ENCODE measurements at places on chromosomes 6 and 20.

DNA sequence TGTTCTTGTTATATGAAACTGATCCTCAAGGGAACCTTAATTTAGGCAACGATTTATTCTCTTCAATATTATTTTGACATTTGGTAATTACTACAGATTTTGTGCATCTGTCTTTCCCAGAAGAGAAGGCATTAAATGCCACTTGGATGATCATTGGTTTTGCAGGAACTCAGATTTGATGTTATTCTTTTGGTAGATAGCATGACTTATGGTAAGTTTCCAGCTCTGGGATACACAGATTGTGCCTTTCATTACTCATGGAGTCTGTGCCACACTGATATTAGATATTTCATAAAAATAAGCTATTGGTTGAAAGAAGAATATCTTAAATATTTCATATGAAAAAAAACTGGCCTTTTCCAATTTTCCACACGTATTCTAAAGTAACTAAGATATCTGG, 120.1 kb downstream of the AIG1 start:
- DNase-seq, result no peak

GRCh38 chr20:50617022-50617421, 74.3 kb downstream of the RIPOR3 start:
- no peak for DNase-seq

DNA sequence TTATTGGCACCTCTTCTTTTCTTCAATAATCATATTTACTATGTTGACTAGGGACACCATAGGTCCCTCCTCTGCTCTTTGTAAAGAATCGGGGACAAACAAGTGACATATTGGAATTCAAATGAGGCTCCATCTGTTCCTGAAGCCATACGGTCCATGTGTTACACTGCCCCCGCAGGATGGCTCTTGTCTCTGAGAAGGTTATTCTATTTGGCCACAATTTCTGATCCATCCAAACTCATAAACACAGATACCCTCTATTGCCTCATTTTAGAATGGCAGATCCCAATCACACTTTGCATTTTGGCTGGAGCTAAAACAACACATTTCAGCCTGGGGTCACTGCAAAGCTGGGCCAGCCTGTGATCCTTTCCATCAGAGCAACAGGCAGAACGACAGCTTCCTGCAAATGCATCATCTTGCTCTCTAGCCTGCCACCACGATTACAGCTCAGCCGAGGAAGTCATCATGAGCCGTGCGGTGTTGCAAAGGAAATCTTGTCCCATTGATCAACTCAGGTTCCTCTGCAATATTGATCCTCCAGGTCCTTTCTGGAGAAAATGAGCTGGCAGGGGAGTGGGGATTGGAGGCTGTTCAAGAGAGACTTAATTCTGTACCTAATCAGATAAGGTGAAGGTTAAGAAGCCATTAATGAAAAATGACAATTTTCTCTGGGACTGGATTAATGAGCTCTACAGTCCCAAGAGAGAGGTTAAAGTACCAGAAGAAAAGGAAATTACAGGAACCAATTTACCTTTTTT, 73.1 kb downstream of the AGPAT4 start:
- no peak for DNase-seq

- DNase-seq, result peak; percentile 2
These were observed 8.8 kb upstream of the PCMTD2 start for GRCh38 chr20:64246616-64247306.

GRCh38 chr6:118810420-118811027, 83.4 kb upstream of the ASF1A start:
- DNase-seq, result peak; percentile 79

DNA sequence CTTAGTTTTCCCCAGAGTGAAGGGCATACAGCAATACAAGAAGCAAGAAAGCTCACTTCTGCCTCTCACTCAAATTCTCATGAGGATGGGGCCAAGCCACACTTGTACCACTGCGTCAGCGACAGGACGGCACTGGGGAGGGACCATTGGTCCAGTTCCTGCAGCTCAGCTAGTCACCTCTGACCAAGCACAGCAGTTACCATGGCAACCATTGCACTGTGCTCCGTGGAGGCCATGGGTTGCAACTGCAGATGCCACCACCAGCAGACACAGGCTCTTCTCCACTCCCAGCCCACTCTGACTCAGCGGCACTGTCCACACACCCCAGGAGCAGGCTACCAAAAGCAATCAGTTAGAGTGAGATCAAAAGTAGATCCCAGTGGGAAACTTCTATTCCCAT, 441.1 kb upstream of the ARID1B start:
- no peak for DNase-seq

DNA sequence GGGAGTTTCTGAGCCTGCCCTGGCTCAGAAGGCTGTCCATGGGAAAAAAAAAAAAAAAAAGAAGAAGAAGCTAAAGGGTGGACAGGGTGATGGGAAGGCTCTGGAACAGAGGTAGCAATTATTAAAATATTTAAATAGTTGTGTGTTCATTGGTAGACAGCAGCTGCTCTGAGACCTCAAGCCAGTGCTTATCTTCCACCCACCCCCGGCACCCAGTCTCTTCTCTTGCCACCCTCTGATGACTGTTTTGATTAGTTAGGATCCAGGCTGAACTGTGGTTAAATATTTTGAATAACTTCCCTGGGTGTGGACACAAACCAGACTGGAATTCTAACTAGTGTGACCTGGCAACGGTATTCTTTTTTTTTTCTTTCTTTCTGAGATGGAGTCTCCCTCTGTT, 16.9 kb upstream of the SRSF3 start:
- DNase-seq, result no peak

- DNase-seq, result peak; percentile 57
These were observed 34.2 kb upstream of the MDGA1 start for GRCh38 chr6:37731888-37732287.

GRCh38 chr20:64099880-64100565, 7.3 kb downstream of the NPBWR2 start:
- no peak for DNase-seq

DNA sequence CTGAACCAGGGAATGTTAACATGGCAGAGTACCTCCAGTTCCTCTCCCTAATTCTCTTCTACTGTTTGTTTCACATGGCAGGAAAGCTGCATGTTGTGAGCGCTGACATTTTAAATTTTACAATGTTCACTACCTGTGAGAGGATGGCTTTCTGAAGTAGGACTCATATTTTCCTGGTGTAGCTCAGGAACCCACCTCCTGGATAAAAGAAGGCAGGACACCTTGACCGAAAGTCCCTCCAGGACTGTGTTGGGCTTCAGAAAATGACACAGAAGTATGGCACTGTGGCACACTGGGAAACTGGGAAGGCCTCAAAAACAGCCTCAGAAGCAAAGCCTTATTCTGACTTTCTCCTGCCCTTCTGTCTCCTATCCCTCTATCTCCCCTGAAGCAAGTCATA, 33.3 kb downstream of the PTPRK start:
- DNase-seq, result no peak

DNA sequence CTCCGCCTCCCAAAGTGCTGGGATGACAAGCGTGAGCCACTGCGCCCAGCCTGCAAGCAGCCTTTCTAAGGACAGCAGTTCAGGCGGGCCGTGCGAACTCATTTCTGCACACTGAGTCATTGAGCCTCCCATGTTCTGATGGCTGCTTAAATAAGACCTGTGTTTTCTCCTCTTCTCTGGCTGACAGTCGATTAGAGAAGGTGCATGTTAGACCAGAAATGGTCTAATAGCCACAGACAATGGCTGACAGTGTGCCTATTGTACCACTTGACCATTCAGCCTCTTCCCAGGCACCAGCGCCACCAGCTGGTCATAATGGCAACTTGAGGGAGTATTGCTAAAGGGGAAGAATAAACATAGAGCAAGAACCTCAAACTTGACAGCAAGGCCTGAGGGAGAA, 6.2 kb downstream of the CST11 start:
- DNase-seq, result peak; percentile 48

DNA sequence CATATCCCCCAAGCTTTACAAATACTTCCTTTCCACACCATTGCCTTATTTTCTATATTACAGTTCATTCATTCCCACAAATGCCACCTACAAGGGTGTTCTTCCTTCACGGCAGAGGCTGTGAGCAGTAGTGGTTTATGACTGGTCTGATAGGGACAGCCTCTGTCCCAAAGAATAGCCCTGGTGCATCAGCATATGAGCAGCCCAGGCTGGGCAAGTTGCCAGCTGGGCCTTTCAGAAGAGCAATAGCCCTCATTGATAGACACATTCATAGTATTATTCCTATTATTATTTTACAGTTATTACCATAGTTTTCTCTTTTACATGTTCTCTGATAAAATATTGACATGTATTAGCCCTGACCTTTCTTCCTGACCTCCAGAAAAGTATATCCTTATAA, 149.9 kb downstream of the MMS22L start:
- DNase-seq, result no peak

DNA sequence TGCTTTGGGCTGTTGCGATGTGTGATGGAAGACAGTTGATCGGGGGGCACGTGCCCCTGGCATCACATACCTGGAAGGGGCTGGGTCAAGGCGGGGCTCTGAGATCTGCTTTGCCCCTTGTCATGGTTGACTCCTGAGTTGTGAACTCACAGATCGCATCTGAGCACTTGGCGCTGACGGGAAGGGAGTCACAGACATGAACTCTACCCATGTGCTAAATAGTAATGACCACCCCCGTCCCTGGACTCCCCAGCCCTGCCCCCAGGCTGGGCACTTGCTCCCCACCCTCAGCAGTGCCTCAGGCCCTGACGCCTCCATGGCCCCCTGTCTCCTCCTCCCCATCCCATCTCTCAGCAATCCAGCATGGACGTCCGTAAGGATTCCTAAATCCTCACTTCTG, 107.0 kb downstream of the SYNDIG1 start:
- DNase-seq, result no peak

GRCh38 chr6:28940294-28940857, 16.6 kb upstream of the TRIM27 start:
- DNase-seq, result no peak

- DNase-seq, result no peak
These were observed at the start of gene EEF1A2 for GRCh38 chr20:63498960-63499337. Gene EEF1A2 (minus strand): TSS chr20:63499083. CDS start chr20:63497763, 1,320 bp downstream.

DNA sequence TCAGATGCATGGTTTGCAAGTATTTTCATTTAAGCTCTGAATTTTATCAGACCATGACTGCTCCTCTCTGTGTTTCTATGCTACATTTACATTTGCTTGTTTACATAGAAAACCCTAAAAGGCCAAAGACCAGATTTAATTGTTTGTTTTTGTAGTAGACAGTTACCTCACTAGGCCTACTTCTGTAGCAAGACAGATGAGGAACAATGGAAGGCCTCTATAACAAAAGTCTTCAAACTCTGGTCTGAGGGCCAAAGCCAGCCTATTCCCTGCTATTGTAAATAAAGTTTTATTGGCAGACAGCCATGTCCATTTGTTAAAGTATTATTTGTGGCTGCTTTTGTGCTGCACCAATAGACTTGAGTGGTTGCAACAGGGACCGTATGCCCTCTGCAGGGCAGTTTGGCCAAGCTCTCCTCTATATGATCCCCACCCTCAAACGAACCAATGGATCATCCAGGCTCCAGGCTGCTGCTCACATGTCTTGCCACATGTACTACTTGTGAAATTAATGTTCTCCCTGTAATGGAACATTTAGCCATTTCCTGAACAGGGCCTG, 182.0 kb downstream of the DOK5 start:
- no peak for DNase-seq

- no peak for DNase-seq
These were observed 19.2 kb downstream of the C6orf62 start for GRCh38 chr6:24699521-24700359.

GRCh38 chr6:109762769-109763441, 71.8 kb downstream of the FIG4 start:
- DNase-seq, result no peak

DNA sequence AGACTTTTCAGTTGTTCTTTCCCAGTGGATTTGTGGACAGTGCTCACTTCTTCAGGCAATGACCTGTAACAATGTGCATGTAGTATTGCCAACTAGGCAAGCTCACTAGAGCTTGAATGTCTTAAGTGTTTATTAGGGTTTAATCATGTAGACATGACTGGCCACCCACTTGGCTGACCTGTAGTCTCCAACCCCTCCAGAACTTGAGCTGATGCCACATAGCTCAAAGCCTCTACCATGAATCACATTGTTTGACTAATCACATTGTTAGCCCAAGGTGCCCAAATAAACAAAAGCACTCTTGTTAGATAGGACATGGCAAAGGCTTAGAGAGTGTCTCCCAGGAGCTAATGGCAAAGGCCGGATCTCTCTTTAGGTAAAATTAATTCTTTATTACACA, 272.7 kb downstream of the GRIK2 start:
- DNase-seq, result no peak

DNA sequence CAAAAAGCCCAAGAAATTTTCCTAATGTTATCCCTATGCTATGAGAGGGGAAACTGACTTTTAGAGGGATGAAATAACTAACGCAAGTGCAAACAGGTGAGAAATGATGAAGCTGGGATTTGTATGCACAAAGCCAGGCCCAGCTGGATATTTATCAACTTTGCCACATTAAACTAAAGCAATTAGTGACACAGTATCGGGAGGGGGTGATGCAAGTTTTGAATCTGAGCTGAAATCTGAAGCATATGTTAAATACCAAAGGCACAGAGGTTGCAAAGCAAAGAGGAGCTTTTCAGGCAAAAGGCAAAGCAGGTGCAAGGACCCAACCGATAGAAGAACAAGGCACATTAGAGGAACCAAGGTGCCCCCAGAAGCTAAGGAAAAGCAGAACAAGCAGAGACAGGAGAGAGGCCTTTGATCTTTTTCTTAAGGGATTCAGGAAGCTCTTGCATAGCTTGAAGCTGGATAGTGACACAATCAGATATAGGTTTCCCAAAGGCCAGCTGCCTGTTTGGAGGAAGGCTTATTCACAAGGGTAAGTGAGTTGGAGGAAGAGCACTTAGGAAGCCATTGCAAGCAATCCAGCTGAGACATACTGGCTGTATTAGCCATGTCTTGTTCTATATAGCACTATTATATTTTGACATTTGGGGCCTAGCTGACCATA, 207.5 kb downstream of the HIVEP2 start:
- no peak for DNase-seq

- DNase-seq, result no peak
These were observed 131.2 kb upstream of the THEMIS start for GRCh38 chr6:128032042-128032441.

GRCh38 chr6:80196906-80197305, 90.4 kb downstream of the BCKDHB start:
- no peak for DNase-seq

All from activated naive CD4-positive, alpha-beta T cell treated with anti-CD3 and anti-CD28 coated beads for 36 hours (primary cell).